ENCODE measurements at places on chromosomes 6 and 20.

DNA sequence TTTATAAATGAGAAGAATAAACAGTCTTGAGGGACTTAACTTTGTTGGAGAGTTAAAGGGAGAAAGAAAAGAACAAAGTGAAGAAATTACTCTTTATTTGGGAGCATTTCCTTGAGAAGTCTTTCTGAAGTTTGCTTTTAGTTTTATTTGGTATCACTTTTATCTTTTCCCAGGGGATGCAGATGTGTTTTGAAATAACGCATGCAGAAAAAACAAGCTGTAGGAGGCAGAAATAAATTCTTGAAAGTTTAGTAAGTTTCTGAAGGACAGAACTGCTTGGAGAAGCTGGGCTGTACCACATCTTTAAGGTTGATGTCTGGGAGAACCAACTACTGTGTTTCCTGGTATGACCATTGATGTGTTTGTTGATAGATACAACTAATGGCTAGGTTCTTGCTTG, 75.0 kb downstream of the PLCB4 start:
- DNase-seq: no peak

DNA sequence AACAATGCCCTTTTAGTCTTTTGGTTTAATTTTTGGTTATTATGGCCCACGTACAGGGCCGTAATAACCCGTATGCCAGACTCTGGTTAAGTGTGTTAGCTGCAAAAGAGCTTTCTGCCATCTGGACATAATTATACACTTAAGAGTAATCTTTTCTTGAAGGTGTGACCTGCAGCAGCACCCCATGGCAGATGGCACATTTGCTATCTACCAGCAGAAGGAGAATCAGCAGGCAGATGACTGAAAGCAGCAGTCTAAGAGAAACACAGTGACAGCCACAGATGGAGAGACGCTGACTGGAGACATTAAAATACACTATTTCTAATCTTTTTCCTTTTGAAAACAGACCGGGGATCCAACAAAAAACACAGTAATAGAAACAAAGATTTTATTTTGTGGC, 18.7 kb downstream of the ASF1A start:
- no peak for DNase-seq

DNA sequence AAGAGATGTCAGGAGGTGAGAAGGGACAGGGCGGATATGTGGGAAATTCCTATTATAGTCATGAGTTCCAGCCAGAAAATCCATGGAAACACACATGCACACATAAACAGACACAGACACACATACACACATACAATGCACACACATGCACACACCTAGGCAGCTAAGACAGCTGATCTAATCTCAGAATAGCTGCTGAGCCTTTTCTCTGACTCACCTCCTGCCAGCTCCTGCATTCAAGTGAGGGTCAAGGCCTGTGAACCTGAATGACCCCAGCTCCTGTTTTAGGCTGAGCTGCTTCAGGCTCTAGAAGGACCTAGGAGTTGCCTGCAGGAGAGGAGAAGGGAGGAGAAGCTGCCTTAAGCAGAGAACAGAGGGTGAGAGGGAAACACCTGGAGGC, 21.6 kb upstream of the RAET1L start:
- no peak for DNase-seq

GRCh38 chr6:140036196-140036595, 661.7 kb upstream of the CITED2 start:
- no peak for DNase-seq

- no peak for DNase-seq
Observed at GRCh38 chr20:46050885-46051284, 21.9 kb downstream of the SLC12A5 start.

DNA sequence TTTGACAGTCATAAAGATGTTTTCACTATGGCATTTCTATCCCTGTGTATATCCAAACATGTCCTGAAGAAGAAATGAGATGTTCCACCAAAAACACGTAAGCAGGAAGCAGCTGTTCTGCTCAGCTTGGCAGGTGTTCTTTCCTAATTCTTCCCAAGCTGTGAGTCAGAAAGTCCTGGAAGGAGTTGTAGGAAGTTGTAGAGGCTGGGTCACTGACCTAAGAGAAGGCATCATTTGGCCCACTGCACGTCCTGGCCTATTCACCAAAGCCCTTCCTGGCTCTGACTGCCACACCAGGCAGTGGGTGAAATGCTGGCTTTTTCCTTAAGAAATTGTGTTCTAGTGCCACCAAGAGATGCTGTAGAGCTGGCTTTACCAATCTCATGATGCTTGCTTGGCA, 40.3 kb downstream of the STX11 start:
- no peak for DNase-seq

GRCh38 chr20:49275636-49276035, 2.2 kb downstream of the ZNFX1 start:
- DNase-seq: no peak

DNA sequence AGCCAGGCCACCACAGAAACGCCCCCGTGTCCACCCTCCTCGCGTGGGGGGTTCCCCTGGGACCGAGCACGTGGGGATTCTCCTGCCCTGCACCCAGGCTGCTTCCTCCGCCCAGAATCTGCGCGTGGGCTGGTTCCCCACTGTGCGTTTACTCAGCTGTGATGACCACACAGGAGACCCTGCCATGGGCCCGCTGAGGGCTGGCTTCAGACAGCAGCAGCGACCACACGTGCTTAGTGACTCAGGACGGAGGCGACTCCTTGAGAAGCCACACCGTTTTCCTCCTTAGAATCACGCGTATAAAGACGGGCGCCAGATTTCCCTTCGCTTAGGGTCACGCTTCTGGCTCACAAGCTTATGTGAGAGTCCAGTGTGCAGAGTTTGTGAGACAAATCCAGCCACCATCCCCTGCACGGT, 63.9 kb upstream of the PDE10A start:
- no peak for DNase-seq

DNA sequence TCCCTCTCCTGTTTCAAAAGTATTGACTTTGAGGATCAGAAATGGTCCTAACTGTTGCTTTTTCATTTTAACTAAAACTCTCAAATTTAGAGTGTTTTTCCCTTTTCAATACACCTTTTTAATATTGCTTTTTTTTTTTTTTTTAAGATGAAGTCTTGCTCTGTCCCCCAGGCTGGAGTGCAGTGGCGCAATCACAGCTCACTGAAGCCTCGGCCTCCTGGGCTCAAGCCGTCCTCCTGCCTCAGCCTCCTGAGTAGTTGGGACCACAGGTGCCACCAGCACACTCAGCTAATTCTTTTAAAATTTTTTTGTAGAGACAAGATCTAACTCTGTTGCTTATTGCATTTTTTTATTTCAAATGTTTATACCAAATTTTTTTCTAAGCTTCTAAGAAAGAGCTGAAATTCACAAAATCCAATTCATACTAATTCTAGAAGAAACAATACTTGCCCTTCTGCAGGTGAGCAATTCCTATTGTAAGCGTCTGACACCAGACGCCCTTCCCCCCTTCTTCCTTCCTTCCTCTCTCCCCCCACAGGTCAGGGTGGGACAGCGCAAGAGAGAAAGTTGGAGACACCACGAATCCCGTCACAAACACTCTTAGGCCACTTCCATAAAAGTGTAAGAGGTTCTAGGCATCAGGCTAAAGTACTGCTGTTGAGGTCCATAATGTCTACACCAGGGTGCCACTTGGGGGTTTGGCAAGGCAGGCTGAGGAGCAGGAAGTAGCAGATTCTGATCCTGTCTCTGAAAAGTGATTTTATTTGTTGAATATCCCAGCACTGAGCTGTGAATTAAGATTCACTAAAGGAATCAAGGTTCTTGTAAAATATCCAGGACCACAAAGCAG, 12.8 kb downstream of the DLL1 start:
- DNase-seq: no peak

DNA sequence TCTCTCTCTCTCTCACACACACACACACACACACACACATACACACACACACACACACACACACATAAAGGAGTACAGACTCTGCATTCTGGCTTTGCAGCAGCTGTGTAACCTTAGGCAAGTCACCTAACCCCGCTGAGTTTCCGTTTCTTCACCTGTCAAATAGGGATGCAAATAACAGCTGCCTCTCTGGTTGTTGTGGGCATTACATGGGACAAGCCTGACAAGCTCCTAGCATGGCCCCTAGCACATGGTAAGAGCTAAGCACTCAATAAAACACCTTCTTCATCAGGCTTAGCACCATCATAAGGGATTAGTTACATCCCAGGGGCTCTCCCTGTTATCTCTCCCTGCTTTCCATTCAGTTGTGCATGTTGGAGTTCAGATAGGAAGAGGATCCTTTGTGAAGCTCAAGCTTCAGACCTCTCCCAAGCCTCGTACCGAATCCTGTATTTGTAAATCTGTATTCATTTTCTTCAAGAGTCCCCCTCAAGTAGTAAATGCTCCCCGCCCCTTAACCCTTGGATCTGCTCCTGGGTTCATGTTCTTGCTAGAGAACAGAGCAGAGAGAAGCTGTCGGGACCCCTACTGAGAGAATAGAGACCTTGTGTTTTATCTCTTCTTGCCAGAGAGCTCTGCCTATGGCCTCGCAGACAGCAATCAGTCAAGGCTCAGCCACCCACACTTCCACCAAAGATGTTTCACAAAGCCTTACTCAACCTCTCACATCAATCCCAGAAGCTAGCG, 2.2 kb downstream of the SLC13A3 start:
- DNase-seq: no peak

GRCh38 chr6:72769459-72770125, 147.7 kb downstream of the KCNQ5 start:
- no peak for DNase-seq

GRCh38 chr6:1868561-1869261, 259.0 kb downstream of the FOXC1 start:
- no peak for DNase-seq

DNA sequence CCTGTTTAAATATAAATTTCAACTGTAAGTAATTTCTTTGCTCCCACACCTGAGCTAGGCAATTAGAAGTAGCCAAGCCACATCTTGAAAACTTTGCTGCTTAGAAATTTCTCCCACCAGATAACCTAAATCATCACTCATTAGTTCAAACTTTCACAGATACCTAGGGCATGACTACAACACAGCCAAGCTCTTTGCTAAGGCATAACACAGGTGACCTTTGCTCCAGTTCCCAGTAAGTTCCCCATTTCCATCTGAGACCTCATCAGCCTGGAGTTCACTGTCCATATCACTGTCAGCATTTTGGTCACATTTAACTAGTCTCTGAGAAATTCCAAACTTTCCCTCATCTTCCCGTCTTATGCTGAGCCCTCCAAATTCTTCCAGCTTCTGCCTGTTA, 79.8 kb upstream of the OPRM1 start:
- DNase-seq: no peak

- DNase-seq: no peak
Observed at GRCh38 chr6:45613656-45614055, 235.9 kb upstream of the SUPT3H start.

DNA sequence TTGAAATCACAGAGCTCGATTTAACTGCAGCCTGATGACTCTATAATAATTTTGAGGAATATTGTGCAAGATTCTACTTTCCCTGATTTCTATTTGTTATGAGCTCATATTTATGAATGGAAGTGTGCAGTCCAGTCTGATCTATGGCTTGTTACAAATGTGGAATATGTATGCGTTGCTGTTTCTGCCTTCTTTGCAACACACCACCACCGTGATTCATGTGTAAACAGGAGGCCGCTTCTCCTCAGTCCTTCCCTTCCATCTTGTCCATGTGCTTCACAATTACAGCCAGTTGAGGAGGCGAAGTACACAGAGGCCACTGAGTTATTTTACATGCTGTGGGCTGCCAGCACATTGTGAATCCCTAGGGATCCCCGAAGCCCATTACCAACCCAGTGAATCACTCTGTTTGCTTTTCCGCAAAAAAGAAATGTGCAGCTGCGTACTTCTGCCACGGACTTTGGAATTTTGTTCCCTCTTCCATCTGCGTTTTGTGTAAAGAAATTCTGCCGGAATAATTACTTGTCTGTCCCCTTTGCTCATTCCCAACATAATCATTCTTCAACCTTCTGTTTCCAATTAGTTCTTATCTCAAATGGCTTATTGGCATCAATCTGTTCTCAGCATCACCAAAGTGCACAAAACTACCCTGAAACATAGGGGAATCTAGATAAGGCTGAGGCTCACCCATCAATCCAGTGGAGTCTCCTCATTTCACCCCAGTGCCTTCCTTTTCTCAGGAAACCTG, 551.6 kb upstream of the CITED2 start:
- DNase-seq: no peak

- DNase-seq: no peak
Observed at GRCh38 chr6:11414176-11414963, 123.2 kb upstream of the TMEM170B start.

DNA sequence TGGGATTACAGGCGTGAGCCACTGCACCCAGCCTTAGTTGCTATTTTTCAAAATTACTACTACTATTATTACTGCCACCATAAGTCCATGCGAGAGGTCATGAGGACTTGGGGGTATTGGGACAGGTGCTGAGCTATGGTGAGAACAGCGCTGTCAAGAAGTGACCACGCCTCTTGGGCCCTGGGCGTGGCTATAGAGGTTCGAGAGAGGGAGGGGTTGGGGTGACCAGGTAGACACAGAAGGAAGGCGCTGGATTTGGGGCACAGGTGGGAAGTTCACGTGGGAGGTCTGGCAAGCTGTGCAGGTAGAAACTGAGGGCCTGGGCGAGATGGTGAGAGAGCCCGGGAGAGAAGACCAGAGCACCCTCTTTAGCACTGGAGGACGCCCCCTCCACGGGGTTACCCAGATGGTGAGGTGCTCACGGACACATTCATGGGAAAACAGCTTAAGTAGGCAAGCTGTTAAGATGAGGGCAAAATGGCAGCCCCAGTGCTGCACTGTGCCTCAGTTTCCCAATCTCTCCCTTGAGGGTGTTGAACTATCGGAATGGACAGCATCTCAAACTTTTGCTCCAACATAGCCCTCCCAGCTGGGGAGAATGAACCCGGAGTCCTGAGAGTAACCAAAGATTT, 61.0 kb downstream of the RAB44 start:
- no peak for DNase-seq

DNA sequence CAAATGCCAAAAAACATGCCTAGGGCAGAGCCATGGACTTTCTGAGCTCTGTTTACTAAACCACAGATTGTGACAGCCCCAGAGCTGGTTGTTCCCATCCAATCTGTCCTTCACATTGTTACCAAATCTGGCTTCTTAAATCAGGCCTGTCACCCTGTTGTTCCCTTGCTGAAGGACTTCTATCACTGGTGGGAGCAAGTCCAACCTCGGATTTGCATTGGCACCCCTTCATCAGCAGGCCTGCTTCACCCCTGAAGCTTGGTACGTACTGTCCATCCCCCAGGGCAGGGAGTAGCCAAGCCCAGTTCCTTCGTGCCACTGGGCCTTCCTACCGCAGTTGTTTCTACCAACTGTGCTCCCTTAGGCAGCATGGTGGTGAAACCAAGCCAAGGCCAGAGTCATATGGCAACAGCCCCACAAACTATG, 357.3 kb upstream of the JARID2 start:
- DNase-seq: no peak

DNA sequence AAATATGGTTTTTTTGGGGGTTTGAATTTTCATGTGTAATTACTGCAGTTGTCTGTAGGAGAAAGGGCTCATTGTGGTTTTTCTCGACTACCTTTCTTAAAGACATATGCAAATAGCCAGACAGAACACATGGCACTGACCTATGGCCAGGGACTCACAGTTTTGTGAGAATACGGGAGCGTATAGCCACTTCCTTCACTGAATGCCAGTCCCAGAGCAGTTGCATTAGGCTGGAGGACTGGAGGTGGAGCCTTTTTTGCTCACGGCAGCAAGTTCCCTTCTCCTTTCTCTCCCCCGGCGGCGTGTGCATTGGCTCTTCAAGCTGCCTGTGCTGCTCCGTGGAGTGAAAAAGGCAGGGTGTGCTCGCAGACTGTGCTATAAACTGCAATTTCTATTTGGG, 114.9 kb downstream of the AKAP7 start:
- DNase-seq: no peak

- DNase-seq: no peak
Observed at GRCh38 chr6:80223743-80224212, 117.3 kb downstream of the BCKDHB start.
